ENCODE measurements at places on chromosomes 1 and 21.

GRCh38 chr1:198676253-198676652 lies 37.4 kb downstream of the PTPRC start:
- DNase-seq = no peak

DNA sequence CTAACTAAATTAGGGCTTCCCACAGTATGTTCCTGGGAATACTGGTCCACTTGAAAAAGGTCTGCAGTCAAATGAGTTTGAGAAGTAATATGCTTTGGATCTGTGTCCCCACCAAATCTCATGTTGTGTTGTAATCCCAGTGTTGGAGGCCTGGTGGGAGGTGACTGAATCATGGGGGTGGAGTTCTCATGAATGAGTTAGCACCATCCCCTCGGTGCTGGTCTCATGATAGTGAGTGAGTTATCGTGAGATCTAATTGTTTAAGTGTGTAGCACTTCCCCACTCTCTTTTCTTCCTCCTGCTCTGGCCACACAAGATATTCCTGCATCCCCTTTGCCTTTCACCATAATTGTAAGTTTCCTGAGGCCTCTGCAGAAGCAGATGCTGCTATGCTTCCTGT lies 16.9 kb upstream of the DMRTB1 start:
- DNase-seq = no peak

DNA sequence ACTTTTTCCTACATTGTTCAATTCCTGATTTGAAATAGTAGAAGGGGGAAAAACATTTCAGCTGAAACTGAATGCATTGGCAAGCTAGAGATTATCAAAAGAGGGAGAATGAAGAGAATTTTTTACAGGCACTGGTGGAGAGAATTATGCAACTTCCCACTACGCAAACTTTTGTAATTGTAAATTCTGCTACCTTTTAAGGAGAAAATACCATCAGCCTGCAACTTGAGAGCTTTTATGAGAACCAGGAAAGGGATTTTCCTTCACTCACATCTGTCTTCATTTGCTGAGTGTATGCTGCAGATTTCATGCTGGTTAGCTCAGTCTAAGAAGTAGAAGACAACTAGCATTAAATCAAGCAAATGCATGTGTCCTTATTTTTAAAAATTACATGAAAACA lies 43.7 kb downstream of the ADAMTS1 start:
- DNase-seq = no peak

DNA sequence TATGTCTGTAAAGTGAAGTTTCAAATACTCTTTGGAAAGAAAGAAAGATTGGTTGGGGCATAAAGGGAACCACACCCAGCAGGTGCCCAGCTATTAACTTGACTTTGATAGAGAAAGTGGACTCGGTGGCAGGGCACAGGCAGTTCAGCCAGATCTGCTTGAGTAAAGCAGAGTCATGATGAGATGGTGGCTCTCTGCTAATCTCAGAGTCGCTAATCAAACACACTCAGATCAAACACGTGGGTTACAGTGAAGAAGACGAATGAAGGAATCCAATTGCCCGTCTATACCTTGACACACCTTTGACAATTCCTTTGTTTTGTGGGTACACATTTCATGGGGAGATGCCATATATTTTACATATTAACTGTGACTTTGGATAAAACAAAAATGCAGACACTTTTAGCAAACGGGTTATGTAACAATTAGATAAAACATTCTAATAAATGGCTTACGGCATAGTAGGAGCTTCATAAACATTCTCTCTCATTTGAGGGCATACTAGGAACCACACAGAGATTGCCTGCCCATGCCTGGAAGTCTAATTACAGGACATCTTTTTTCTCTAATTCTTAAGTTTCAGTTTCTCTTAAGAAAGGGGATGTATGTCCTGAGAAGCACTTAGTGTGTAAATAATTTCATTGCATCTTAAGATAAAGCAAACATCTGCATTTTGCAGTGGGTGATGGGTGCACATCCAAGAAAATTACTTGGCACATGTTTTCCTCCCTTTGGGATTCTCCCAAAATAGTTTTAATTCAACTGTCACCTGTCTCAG lies 7.2 kb downstream of the CBR1 start:
- DNase-seq = no peak

- no peak for DNase-seq
Observed at GRCh38 chr1:214513394-214513793, 38.0 kb downstream of the PTPN14 start.
